ENCODE measurements at places on chromosomes 2 and 18.

DNA sequence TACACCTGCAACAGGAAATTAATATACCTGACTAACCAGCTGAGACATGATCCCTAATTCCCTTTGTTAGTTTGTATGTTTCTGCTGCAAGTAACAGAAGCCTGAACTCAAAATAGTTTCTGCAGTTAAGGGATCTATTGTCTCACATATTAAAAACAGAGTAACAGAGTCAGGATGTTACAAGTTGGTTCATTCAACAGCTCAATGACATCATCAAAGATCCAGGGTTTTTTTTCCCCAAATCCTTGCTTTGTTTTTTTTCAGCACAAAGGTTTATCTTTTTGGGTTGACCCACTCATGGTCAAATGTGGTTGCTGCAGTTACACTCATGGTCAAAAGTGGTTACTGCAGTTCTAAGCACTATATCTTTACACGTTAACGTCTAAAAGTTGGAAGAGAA, 35.0 kb upstream of the DNAH7 start:
- DNase-seq, result no peak

- DNase-seq, result no peak
These were observed 100.5 kb upstream of the VWC2L start for GRCh38 chr2:214310319-214310718.

DNA sequence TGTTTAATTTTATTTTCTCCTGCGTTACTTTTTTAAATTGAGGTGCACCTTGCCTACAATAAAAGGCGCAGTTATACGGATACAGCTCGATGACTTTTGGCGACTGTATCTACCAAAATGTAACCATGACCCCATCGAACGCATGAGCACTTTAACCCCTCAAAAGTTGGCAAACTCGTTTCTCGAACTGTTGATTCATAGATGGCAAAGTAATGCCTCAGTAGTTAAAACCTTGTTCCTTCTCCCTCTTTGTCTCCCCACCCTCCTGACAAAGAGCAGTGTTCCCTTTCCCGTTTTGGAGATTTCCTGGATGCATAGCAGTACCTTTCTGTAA, 577 bp downstream of the MOGAT1 start:
- DNase-seq, result no peak

GRCh38 chr2:196431957-196432356, 207.6 kb upstream of the CCDC150 start:
- peak; percentile 17 for DNase-seq

DNA sequence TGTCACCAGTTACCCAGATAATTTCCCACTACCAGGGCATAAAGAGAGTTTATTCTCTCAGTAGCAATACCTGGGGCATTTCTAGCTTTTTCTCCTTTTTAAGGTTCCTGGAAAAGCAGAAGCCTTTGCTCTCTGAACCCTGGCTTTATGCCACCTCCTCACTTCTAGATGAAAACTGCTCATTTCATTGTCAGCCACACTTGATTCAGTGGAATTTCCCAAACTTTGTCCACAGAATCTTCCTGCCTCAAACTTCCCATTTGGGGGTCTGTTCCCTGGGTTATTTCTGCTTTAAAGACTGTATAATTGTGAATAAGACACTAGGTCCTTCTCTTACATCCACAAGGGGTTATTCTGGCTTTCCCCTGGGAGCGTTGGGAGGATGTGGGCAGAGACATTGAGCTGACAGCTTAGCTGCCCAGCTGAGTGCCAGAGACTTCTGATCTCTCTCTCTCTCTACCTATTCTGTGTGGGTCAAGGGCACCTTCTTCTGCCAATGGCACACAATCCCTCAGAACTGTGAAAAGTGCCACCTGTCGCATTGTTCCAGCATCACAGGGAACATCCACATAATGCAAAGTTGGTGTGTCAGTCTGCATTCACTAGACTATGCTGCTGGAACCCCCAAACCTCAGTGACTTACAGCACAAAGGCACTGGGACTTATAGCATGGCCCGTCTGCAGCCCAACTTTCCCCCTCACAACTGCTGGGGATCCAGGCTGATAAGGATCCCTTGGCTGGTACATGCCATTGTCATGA, 19.9 kb upstream of the NRP2 start:
- DNase-seq, result no peak

GRCh38 chr2:203659331-203660049, 46.9 kb upstream of the CD28 start:
- no peak for DNase-seq

DNA sequence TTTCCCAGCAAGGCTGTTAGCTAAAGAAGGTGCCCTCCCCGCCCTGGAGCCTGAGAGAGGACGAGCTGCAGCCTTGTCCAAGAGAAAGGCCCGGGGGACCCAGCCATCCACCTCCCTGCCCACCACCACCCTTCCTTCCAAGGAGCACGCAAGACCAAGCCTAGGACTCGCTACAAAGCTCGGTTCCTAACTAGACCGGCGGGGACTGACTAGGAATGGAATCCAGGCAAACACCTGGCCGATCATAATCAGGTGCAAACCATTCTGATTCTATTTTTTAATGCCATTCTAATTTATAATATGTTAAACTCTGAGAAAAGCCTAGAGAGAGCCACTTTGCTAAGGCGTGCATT, 19.7 kb upstream of the TUBB6 start:
- DNase-seq, result no peak

DNA sequence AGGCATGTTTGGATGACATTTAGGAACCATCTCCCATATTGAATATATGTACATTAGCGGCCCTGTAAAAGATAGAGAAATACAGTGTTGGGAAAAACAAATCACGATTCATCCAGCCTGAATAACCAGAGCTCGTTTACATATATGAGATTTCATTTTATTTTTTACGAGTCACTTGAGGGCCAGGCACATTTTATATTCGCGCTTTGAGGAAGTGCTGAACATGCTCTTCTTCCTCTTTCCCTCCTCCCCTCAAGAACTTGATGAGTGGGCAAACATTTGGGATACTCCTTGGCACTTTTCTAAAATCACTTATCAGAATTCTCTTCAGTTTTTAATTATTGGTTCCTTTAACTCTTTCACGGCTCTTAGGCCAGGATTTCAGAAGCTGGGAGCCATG, 268.0 kb upstream of the TANK start:
- no peak for DNase-seq

DNA sequence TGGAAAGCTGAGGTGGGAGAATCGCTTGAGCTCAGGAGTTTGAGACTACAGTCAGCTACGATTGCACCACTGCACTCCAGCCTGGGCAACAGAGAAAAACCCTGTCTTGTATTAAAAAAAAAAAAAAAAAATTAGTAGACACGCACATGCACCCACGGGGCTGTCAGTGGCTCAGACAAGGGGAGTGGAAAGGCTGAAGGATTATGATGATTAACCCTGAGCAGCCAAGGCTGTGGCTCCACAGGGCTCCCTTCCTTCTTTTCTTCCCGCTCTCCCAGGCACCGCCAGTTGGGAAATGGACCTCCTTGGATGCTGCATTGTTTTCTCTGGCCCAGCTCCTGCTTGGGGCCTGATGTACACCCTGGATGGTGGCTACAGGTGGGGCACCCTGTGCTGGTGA, 49.0 kb upstream of the RAB6C start:
- no peak for DNase-seq

DNA sequence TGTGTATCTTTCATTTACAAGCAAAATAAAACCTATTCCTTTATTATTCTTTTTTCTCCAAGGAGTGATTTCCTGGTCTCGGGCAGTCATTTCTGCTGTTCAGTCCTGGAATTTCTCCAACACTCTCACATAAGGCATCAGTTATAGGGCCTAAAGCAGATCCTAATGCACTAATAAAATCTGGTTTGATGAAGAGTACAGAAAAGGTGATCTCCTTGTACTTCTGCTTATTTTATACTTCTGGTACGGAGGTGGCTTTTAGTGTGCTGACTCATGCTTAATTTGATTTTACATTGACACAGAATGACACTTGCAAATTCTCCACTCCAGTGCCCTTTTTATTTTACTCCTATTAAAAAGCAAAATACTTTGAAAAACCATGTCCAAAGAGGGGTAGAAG, 157.4 kb downstream of the DOK6 start:
- peak; percentile 39 for DNase-seq

DNA sequence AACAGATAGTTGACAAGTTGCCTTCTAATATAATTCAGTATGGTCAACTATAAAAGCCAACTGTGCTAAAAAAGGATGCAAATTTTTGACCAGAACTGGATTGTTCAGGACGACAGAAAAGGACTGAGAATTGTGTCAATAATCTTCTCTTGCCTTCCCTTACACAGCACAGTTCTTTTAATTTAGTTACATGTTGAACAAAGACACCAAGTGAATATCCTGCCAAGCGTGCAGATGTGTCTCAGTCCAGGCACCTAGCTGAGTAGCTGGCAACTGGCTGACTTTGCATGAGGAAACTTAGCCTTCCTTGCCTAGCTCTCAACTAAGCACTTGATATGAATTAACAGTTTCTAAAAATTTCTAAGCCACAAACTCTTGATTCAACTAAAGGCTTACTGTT, 801.4 kb downstream of the BCL11A start:
- DNase-seq, result no peak

DNA sequence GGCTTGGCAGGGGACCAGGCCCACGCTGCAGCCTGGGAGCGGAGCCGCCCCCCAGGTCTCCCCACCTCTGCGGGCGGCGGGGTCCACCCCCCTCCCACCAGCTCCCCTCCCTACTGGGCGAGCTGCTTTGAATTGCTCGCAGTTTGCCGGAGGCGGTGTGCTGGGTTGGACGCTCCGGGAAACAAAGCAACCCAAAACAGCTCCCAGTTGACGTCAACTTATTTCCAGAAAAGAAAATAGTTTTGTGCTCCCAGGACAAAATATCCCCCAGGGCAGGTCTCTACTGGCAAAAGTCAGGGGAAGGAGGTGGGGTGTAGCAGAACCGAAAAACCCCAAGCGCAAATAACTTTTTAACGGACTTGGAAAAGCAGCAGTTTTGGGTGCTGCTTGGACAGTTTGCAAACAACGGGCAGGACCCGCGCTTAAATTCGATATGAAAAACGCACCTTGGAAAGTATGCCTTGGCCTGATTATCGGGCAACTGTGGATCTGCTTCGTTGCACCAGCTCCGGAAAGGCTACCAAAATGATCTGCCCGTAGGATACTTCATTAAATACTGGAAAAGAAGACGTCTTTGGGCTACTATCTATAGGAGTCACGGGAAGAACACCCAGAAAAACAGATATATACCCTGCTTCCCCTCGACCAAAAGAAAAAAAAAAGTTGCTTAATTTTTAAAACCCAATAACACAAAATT, 2.8 kb upstream of the KCTD1 start:
- peak; percentile 83 for DNase-seq

GRCh38 chr18:69400253-69400975, at the start of gene DOK6:
TSS of gene DOK6 (plus strand) at chr18:69400888.
- DNase-seq, result peak; percentile 95

DNA sequence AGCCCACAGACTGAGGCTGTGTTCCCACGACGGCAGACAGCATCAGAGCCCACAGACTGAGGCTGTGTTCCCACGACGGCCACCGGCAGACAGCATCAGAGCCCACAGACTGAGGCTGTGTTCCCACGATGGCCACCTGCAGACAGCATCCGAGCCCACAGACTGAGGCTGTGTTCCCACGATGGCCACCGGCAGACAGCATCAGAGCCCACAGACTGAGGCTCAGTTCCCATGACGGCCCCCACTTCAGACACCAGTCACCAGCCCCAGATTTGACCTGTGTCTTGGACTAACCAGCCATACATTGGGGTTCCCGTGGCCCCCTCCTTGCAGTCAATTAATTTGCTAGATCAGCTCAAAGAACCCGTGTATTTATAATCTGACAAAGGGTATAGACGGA, 57.8 kb upstream of the SNTG2 start:
- DNase-seq, result no peak

DNA sequence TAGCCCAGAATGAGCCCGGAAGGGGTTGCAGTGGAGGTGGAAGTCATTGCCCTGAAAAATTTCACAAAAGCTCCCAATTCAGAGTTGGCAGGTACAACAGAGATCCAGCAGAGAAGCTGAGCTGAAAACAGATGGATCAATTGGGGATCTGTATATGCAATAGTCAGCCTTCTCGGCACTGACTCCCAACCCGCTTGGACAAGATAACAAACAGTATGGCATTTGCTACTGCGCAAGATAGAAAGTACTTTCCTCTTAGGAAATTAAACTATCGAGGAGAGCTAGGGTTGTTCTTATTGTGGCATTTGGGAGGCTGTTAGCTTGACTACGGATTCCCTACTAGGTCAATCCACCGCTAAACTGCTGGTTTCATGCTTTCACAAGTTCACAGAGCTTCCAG, 11.6 kb upstream of the IER3IP1 start:
- no peak for DNase-seq

DNA sequence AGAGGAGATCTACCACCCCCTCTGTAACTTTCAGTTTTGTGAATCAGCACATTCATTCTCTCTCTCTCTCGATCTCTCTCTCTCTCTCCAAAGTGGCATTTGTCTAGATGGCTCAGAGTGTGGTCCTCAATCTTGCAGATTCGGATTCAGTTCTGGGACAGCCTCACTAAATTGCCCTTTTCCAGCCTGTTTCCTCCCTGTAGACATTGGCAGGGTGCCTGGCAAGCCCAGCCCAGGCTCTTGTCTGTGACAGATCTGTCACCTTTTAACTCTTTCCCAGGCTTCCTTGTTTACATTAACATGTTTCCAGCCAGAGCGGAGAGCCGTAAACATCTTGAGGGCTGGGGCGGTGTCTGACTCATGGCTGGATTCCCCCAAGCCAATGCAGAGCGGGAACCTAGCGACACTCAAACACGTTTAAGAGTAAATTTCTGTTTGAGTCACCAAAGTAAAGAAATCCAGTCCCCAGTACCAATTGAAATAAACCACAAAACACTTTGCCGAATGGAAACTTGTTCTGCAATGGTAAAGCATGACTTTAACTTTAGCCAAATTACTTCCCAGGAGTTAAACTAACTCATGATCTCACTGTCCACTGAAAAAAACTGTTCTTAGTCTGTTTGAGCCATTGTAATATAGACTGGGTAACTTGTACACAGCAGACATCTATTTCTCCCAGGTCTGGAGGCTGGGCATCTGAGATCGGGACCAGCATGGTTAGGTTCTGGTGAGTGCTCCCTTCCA, 6.6 kb upstream of the CYP27C1 start:
- DNase-seq, result peak; percentile 16

- peak; percentile 84 for DNase-seq
These were observed 122.1 kb downstream of the SH3BP4 start for GRCh38 chr2:235073868-235074413.

- DNase-seq, result no peak
These were observed 80.8 kb upstream of the WIPF1 start for GRCh38 chr2:174678395-174678794.

DNA sequence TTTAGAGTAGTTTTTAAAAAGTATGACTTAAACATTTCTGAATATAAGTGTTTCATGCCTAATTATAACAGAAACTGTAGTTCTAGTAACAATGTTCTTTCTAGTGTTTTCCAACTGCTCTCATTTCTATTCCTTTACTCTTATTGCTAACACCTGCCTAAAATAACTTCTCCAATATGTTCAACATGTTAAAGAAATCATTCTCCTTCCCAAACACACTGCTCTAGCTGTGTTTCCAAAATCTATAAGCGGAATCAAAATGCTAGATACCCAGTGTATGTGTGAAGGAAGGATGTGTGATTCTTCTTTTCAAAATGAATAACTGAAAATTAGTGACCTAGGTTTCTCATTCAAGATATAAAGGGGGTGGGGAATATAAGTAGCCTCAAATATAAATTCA, 89.1 kb downstream of the ATAD2B start:
- no peak for DNase-seq

GRCh38 chr2:2187196-2187595, 143.9 kb downstream of the MYT1L start:
- peak; percentile 24 for DNase-seq

GRCh38 chr2:101820519-101820918, 123.0 kb downstream of the MAP4K4 start:
- DNase-seq, result no peak

GRCh38 chr2:136713739-136714138, 51.6 kb upstream of the THSD7B start:
- DNase-seq, result no peak

Data from eye (tissue), 1 donor.